ENCODE measurements at places on chromosomes 2 and 18.
A peak's percentile ranks its signal among the peaks of the same experiment; 100 is the strongest.

GRCh38 chr2:68937346-68938055 lies 15.2 kb downstream of the GKN2 start:
- no peak for DNase-seq

GRCh38 chr2:26430826-26431225 lies 29.1 kb downstream of the DRC1 start:
- DNase-seq, result no peak

GRCh38 chr2:74675090-74675489 lies 21.0 kb downstream of the SEMA4F start:
- DNase-seq, result no peak

DNA sequence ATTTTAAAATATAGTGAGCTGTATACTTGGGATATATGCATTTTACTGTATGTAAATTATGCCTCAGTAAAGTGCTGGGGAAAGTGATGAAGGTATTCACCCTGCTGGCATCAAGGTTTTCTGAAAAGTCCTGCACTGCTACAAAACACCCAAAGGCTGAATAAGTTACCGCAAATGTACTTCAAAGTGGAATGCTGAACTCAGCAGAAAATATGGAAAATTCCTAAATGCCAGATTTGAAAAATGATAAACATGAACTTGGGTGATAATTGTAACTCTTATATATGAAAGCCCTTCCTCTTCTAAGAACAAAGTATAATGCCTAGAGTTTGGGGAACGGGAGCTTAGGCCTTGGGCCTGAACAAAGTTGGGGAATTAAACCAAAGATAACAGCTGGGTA lies 133.0 kb downstream of the GALNT1 start:
- no peak for DNase-seq

GRCh38 chr18:78799382-78800089 lies 180.1 kb upstream of the SALL3 start:
- DNase-seq, result no peak

DNA sequence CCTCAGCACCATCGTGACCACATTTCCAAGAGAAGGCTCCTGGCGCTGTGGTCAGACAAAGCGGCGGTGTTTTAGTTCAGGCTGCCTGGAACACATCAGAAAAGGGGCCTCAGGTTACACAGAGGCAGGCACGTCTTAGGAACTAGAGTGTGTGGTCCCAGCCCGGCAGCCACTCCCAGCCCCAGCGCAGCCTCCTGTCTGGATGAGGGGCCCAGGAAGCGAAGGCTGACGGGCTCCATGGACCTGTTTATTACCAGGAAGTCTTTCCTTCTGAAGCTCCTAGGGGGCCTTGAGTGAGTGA lies 10.0 kb upstream of the GPR55 start:
- DNase-seq, result no peak

- peak; percentile 52 for DNase-seq
Observed at GRCh38 chr18:74196220-74197119, 48.1 kb downstream of the TIMM21 start.

- DNase-seq, result no peak
Observed at GRCh38 chr18:42011053-42011452, 56.0 kb downstream of the PIK3C3 start.

- no peak for DNase-seq
Observed at GRCh38 chr2:3669656-3670055, 11.7 kb downstream of the ALLC start.

GRCh38 chr2:134155134-134155533 lies 98.7 kb upstream of the MGAT5 start:
- no peak for DNase-seq

DNA sequence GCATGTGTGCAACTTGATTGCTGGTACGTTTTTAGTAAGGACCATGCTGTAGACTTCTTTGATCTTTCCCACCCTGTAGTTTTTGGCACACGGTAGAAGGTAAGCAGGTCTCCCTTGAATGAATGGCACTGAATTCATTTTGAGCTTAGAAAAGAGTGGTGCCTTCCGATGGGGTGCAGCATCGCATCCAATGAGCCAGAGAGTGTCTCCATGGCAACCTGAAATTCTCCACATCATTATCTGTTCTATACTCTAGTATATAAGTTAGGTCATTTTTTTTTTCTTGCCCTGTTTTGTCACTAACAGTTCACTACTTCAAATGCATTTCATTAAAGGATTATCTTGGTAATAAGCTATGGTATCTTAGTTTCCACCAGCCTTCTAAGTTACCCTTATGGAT lies 81.2 kb upstream of the REV1 start:
- DNase-seq, result no peak

- no peak for DNase-seq
Observed at GRCh38 chr2:140410695-140411094, 1630.5 kb upstream of the NXPH2 start.

DNA sequence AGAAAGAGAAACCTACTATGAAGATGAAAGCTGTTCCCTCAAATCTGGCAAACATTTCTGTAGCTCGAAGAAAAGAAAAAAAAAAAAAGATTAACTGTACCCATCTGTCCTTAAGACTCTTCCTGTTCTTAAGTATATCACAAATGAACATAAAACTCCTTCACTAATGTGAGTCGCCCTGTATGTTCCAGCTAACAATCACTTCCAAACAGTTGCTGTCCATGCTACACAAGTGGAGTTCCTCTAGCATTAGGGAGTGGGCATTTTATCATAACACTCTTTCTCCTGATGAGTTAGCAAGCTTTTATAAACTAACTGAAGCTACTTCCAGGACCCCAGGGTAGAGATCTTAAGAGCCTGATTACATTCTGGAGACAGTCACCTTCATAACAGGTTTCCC lies 5.8 kb downstream of the CUL3 start:
- DNase-seq, result no peak

- DNase-seq, result no peak
Observed at GRCh38 chr2:39631718-39632117, 34.0 kb upstream of the TMEM178A start.

GRCh38 chr2:73088211-73088610 lies 16.7 kb upstream of the SFXN5 start:
- no peak for DNase-seq

GRCh38 chr18:22044474-22045220 lies 124.7 kb upstream of the GATA6 start:
- DNase-seq, result no peak

- DNase-seq, result no peak
Observed at GRCh38 chr2:214378455-214379103, 32.3 kb upstream of the VWC2L start.

DNA sequence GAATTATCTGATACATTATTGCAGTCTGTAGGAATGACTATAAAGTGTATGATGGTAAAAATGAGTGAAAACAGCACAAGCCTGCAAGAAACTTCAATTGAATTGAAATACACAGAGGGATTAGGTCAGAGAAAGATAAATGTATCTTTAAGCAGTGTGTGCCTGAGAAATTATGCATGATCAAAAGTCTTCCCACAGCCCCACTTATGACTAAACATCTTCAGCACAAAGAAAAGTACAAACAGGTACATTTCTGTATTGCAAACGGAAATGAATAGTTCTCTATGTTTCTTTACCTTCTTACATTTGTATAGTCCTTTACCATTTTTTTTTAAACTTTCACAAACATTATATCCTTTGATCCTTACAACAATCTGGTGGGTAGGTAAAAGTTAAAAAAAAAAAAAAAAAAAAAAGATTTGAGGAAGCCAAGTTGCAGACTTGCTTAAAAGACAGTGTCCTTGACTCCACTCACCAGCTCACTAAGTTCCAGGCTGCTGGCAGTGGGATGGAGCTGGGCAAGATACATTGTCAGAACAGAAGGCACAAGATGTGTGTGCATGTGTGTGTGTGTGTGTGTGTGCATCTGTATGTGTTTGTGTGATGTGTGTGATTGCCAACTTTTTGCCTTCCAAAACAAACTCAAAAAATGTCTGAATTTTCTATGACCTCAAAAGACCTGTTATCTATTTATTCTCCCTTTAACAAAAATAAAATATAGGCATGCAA lies 423.7 kb upstream of the ACVR2A start:
- no peak for DNase-seq
